HTR-8/SVneo (cell line): ENCODE measurements at places on chromosomes 12 and 14.

- peak; percentile 3 for DNase-seq
Measured at GRCh38 chr12:100199023-100199346, 1.6 kb upstream of the ACTR6 start.

DNA sequence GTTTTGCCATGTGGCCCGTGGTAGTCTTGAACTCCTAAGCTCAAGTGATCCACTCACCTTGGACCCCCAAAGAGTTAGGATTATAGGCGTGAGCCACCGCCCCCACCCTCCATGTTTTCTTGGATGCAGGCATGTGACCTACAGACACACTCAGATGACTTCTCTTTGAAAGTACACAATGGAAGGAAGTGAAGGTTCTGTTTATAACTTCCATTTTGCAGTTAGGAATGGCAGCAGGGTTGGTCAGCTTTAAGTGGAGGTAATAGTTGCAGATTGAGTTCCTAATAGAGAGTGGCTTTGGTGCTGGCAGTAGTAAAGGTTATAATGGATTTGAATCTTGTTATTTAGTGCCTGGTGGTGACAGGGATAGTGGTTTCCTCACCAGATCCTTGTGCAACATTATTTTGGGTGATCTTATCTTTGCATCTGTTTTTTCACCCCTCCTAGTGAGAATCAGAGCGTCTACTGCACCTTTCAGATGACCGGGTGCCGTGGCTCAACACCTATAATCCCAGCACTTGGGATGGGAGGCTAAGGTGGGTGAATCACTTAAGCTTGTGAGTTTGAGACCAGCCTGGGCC is 15.3 kb downstream of the LARP4 start:
- no peak for DNase-seq

GRCh38 chr14:95381726-95382125 is 62.0 kb upstream of the CLMN start:
- no peak for DNase-seq

DNA sequence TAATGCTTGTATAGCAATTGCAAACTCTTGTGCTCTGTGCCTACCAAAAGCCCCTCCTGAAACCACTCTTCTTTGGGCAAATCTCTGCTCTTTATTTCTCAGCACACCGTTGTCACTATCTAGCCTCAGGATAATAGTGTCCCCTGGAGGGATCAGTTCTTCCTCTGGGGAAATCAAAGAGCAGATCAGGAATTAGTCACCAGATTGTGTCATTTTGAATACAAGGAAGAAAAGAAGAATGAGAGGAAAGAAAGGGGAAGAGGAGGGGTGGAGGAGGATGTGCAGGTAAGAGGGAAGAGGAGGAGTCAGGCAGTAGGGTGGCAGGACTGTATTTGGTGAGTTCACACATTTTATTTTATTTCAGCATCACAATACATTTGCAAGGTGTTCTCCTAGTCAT is 256.4 kb downstream of the GRIN2B start:
- DNase-seq: no peak

DNA sequence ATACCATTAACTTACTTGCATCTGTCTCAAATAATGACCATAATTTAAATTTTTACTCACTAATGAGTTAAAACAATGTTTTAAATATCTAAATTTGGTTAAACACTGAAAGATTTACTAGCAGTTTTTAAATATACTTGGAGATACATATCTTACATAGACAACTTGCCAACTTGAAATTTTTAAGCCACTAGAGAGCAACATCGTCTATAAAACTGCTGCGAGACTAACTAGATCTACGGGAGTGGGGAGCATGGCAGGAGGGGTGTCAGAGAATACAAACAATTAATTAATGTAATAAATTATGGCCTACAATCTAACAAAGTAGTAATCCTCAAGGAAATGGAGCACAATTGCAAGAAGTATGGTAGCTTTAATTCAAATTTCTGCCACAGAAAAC is 120.4 kb downstream of the LRRIQ1 start:
- DNase-seq: no peak

- DNase-seq: no peak
Measured at GRCh38 chr14:34741840-34742239, 27.4 kb upstream of the CFL2 start.

DNA sequence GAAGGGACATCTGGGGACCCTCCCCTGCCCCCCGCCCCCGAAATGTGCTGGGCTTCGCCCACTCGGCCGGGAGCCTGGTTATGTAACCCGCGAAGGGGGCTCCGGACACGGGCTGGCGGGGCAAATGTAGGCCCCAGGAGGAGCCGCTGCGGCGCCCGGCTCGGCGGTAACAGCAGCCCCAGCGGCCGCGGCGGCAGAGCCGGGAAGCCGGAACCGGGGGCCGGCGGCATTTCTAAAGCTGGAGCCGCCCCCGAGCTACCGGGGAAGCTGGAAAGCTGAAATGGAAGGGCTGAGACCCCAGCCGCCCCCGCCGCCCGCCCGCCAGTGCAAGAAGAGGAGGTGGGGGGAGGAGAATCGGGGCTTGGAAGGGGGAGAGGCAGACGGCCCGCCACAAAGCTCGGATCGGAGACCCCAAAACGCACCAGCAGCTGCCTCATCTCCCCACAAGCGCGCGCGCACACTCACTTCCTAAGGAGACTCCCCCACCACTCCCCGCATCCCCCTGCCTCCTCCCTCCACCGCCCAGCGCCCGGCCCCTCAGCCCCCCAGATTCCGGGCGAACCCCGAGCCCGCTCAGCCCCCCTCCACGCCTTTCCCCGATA is 1.5 kb downstream of the KDM2B start:
- no peak for DNase-seq

- no peak for DNase-seq
Measured at GRCh38 chr12:51017452-51017851, 8.7 kb downstream of the SLC11A2 start.

- no peak for DNase-seq
Measured at GRCh38 chr12:123070267-123071081, 80.4 kb downstream of the PITPNM2 start.

DNA sequence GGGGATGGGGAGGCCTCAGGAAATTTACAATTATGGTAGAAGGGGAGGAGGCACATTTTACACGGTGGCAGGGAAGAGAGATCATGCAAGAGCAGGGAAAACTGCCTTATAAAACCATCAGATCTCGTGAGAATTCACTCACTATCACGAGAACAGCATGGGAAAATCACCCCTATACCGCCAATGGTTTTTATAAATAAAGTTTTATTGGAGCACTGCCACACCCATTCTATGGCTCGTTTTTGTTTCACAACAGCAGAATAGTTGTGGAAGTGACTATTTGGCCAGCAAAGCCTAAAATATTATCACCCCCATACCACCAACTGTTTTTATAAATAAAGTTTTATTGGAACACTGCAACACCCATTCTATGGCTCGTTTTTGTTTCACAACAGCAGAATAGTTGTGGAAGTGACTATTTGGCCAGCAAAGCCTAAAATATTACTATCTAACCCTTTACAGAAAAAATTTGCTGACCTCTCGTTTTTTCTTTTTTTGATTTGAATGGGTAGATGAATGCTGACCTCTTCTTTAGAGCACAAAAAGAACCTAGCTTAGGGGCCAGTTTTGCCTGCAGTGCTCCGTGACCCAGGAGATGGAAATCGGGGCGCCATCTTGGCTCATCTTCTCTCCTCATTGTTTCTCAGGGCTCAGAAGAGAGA is 77.3 kb upstream of the RIN3 start:
- no peak for DNase-seq

- no peak for DNase-seq
Measured at GRCh38 chr12:104095289-104095688, 31.0 kb downstream of the HCFC2 start.
